SK-MEL-5 (cell line): ENCODE measurements at places on chromosomes 4 and X. TPM values are rescaled to one million over a fixed set of nuclear protein-coding genes. Genes with fewer than 3 reads are reported as not detected.
A peak's percentile ranks its signal among the peaks of the same experiment; 100 is the strongest.

DNA sequence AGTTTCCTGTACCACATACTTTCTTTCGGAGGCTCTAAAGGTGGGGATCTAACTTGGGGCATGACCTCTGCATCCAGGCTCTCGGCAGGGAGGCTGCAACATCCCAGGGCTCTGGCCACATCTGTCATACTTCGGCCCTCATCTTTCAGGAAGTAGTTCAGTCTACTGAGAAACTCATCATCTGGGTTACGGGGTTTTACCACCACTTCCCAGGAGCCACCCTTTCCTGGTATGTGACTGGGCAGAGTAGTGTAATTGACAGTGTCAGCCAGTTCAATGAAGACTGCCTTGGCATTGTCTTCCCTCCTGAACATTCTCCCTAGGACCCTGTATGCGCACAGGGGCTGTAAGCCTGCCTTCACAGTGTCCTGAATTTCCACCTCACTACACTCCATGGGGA lies 2.8 kb downstream of the PNMA5 start:
- no peak for DNase-seq

- DNase-seq, result no peak
These were observed 654.4 kb downstream of the IQCM start for GRCh38 chr4:149161247-149161646.

Gene INTU
- total RNA-seq, result 2.8 and 3.2 TPM in 2 replicates

- peak; percentile 83 for DNase-seq
These were observed 2.1 kb downstream of the UCHL1 start for GRCh38 chr4:41258783-41259182.

GRCh38 chr4:175090116-175090515 lies 172.0 kb downstream of the ADAM29 start:
- DNase-seq, result no peak

- no peak for DNase-seq
These were observed 33.3 kb downstream of the MEPE start for GRCh38 chr4:87865960-87866598.

Gene TRIML2
- not detected in 2 replicates for total RNA-seq

DNA sequence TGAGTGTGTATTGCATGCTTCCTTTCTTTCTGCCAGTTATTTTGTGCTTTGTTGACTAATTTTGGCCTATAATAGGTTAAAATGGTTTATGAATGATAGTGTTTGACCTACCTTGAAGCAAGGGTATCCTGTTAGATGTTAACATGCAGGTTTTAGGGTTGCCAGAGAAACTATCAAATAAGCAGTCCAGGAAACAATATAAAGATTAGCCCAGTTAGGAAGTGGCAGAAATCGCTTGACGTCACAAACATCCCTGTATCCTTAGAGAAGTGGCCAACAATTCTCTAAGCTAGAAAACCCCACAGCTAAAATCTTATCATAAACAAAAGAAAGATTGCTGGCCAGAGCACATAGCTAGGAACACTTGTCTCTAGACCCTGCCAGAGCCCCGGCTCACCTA lies 3.8 kb downstream of the NAP1L5 start:
- DNase-seq, result no peak

GRCh38 chr4:38014421-38014852 lies 54.2 kb downstream of the PTTG2 start:
- DNase-seq, result no peak

Gene AFM
- not detected in 2 replicates for total RNA-seq

GRCh38 chr4:38204339-38205035 lies 244.3 kb downstream of the PTTG2 start:
- no peak for DNase-seq
